Stimulated activated CD8-positive, alpha-beta memory T cell treated with anti-CD3 and anti-CD28 coated beads, Interleukin-4, amount 100 ng/mL, for 4 hours (primary cell): ENCODE measurements at places on chromosomes 3 and 15.

GRCh38 chr15:101043911-101044624 is 124.9 kb downstream of the LRRK1 start:
- no peak for DNase-seq

- DNase-seq = no peak
Measured at GRCh38 chr3:141240687-141241615, 9.3 kb downstream of the PXYLP1 start.

DNA sequence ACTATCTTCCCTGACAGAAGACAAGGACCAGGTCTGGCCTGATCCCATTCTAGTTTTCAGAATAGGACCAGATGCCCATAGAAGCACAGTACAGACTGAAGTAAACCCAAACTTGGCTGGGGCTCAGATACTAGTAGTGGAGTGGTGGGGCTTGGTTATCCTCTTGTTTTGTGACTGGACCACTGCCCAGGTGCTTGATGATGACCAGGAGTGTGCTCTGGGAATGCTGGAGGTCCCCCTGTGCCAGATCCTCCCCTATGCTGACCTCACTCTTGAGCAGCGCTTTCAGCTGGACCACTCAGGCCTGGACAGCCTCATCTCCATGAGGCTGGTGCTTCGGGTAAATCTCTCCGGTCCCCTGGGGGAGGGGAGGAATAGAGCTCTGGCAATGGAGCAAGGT is 36.3 kb downstream of the ESYT3 start:
- no peak for DNase-seq

GRCh38 chr3:26368312-26368711 is 254.3 kb upstream of the LRRC3B start:
- no peak for DNase-seq

GRCh38 chr15:63104727-63105126 is 16.9 kb upstream of the LACTB start:
- DNase-seq = no peak

- no peak for DNase-seq
Measured at GRCh38 chr15:47708161-47708980, 8.9 kb upstream of the SEMA6D start.

DNA sequence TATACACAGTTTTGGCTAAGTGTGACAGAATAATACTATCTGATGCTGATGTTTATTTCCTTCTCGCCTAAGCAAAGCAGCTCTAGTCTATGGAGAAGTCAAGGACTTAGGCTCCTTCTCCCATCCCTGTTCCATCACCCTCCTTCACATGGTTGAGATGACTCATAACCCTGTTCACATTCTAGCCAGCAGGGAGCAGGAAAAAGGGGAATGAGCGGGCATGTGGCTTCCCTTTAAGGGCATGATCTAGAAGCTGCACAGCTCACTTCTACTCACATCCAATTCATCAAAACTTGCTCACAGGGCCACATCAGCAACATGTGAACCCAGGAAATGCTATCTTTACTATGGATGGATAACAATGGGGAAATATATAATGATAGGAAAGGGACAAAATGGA is 40.9 kb downstream of the CBLB start:
- DNase-seq = no peak

DNA sequence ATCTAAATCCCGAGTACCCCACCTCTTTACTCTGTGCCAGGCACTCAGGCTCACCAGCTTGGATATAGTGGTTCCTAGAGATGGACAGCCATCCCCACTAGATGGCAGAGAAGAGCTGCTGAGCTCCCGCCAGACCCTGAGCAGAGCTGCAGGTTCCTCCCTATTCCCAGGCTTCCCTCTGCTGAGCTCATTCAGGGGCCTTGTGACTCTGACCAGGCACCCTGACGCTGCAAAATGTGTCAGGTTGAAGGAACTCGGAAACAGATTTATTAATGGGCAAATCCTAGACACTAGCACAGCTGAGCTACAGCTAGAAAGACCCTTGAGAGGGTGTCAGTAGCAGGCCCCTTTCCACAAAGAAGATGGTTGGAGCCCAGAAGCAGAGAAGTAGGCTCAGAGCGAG is 38.2 kb upstream of the RHO start:
- no peak for DNase-seq

GRCh38 chr3:38555926-38556325 is 59.8 kb downstream of the EXOG start:
- DNase-seq = no peak

DNA sequence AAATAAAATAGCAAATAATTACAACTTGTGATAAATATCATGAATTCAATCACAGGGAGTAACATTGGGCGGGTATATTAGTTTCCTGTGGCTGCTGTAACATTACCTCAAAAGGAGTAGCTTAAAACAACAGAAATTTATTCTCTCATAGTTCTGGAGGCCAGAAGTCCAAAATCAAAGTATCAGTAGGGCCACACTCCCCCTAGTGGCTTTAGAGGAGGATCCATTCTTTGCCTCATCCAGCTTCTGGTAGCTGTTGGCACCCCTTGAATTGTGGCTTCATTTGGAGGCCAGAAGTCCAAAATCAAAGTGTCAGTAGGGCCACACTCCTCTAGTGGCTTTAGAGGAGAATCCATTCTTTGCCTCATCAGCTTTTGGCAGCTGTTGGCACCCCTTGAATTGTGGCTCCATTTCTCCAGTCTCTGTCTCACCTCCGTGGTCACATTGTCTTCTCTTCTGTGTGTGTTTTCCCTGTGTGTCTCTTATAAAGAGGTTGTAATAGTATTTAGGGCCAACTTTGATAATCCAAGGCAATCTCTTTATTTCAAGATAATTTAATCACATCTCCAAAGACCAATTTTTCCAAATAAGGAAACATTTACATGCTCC is 3.1 kb upstream of the CFAP20DC start:
- DNase-seq = no peak

DNA sequence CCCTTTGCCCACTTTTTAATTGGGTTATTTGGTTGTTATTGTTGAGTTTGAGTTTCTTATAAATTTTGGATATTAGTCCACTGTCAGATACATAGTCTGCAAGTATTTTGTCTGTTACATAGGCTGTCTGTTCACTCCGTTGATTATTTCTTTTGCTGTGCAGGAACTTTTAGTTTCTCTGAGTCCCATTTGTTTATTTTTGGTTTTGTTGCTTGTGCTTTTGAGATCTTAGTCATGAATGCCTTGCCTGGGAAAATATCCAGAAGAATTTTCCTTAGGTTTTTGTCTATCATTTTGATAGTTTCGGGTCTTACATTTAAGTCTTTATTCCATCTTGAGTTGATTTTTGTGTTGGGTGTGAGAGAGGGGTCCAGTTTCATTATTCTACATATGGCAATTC is 254.5 kb downstream of the NLGN1 start:
- no peak for DNase-seq

DNA sequence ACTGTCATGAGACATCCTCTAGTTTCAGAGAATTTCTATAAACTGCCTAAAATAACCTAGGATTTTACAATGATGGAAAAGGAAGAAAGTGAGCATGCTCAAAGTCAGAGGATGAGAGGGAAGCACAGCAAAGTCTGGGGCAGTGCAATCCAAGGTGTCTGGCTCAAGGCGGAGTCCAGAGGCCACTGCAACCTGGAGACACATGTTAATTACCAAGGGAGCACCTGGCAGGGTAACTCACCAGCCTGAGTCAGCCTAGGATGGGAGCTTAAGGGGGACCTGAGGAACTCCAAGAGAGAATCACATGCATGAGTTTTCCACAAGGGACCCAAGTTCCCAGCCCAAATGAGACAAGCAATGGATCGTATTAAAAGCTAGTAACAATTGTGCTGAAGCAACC is 49.8 kb downstream of the PLD1 start:
- DNase-seq = no peak

DNA sequence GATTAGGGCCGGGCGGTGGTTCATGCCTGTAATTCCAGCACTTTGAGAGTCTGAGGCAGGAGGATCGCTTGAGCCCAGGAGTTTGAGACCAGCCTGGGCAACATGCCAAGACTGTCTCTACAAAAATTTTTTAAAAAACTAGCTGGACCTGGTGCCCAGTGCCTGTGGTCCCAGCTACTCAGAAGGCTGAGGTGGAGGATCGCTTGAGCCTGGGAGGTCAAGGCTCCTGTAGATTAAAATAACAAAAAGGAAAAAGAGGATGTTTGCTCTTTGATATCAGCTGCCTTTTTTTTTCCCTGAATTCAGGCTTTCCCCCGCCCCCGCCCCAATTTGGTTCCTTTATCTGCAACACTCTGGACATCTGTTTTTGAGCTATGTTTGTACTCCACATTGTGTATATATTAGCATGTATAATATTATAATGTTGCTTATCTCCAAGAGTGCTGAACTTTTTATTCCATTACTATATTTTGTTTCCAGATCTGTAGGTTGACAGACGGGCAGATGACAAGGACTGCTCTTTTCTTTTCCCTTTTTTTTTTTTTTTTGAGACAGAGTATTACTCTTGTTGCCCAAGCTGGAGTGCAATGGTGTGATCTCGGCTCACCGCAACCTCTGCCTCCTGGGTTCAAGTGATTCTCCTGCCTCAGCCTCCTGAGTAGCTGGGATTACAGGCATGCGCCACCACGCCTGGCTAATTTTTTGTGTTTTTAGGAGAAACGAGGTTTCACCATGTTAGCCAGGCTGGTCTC is 4.6 kb downstream of the SNAP23 start:
- DNase-seq = no peak

GRCh38 chr3:80051602-80051962 is 283.8 kb upstream of the ROBO1 start:
- DNase-seq = no peak

- DNase-seq = no peak
Measured at GRCh38 chr3:156160647-156161046, 40.3 kb downstream of the KCNAB1 start.
